ENCODE measurements at places on chromosomes 11 and 22. TPM values are rescaled to one million over a fixed set of nuclear protein-coding genes. Genes with fewer than 3 reads are reported as not detected.
A peak's percentile ranks its signal among the peaks of the same experiment; 100 is the strongest.

Gene APOL5
- not detected for total RNA-seq

Gene TSKU
- total RNA-seq = 84.1 TPM

Gene DEUP1
- not detected for total RNA-seq

Gene ARHGAP8
- 0.89 TPM for total RNA-seq

Gene CD3D
- not detected for total RNA-seq

Gene CECR2
- 0.63 TPM for total RNA-seq

Gene KRTAP5-5
- not detected for total RNA-seq

Gene SNX32
- total RNA-seq = 4.1 TPM

DNA sequence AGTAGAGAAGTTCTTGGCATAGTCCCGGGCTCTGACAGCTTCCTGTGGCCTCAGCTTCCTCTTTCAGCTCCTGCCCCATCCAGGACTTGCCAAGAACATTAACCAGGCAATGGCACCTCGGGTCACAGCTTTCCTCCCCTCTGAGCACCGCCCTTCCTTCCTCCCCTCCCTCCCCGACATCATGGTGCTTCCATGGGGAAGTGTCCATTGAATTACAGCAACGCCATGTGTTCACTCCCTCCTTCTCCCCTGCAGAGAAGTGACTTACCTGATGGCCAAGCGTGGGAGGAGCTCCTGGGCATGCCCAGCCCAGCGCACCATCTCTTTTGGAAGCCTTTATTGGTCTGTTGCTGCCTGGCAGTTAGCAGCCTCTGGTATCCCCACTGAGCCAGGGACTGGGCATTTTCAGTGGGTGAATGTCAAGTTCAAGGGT lies 25.8 kb upstream of the DAGLA start:
- no peaks in the 10 kb centered on the region for H3K4me1 ChIP-seq
- peaks cover 26% of the 10 kb centered on the region for H3K27me3 ChIP-seq
- no peaks in the 10 kb centered on the region for H3K36me3 ChIP-seq

DNA sequence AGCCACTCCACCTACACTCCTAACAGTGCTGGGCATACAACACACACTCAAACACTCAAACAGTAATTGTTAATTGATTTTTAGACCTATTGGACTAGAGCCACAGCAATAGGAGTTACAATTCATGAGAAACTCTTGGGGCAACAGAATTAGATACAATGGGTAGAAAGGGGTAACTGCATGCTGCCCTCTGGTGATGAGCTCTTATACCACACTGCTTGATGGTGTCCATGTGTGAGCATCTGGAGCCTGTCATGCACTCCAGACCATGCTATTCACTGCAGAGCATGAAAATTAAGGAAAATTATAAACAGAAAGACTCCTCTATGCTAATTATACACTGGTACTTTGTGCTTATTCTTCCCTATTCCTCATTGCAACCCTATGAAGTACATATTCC lies 975.5 kb upstream of the CCDC90B start:
- no peak overlapping the region for H3K27ac ChIP-seq
- H3K36me3 ChIP-seq = no peaks in the 10 kb centered on the region
- no peak for DNase-seq
- H3K4me3 ChIP-seq = no peak overlapping the region

DNA sequence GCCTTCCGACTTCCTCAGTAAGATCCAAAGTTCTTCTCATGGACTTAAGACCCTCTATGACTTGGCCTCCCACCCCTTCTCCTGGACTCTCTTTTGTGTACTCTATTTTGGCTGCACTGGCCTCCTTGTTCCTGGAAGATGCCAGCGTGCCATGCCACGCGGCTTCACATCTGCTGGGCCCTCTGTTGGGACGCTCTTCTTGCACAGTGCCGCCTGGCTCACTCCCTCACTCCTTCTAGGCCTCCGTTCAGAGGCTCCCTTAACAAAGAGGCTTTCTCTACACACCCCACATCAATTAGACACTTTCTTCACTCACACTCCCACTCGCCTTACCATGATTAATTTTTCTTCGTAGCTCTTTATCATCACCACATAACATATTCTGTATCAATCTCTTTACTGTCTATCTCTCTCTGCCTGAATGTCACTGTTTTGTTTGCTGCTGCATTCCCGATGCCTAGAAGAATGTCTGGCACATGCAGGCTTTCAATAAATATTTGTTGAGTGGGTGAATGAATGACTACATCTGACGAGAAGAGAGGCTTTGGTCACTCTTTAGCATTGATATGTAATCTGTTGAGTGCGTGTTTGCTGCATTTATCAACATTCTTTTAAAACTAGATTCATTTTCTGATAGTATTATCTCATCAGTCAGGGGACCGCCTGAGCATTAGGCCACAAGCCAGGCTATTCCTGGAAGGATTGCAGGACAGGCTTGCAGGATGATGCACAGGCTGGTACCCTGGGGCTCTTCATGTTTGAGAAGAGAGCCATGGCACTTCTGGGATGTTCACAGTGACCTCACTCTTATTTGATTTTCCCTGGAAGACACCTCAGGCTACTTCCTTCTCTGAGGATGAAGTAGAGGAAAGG lies 60.6 kb upstream of the AMPD3 start:
- no peak overlapping the region for H3K27ac ChIP-seq
- DNase-seq = no peak
- no peak overlapping the region for H3K4me3 ChIP-seq
- H3K27me3 ChIP-seq = peaks cover 9% of the 10 kb centered on the region
- no peaks in the 10 kb centered on the region for H3K36me3 ChIP-seq
- peaks cover 33% of the 10 kb centered on the region for H3K4me1 ChIP-seq

DNA sequence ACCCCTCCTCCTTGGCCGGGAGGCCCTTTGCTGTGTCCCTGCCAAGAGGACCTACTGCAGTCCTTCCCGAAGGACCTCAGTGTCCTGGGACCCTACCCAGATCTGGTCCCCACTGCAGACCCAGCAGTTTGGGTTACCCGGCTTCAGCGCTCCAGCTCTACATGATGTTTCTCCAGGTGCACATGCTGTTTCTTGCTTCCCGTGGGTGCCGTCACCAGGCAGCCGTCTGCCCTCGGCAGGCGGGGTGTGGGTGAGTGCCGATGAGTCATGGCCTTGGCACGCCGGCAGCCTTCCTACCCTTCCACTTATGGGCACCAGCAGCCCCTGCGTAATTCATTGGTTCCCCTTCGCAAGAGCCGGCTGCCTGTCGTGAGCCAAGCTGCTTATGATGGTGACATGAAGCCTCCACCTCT lies 101.8 kb downstream of the BCR start:
- peaks cover 7% of the 10 kb centered on the region for H3K36me3 ChIP-seq
- peaks cover 23% of the 10 kb centered on the region for H3K4me1 ChIP-seq
- no peak overlapping the region for H3K4me3 ChIP-seq
- peak; percentile 91 for DNase-seq

- no peaks in the 10 kb centered on the region for H3K27me3 ChIP-seq
- no peak overlapping the region for H3K27ac ChIP-seq
- no peak overlapping the region for H3K4me3 ChIP-seq
- DNase-seq = no peak
- no peaks in the 10 kb centered on the region for H3K36me3 ChIP-seq
Observed at GRCh38 chr22:25698978-25699377, 43.0 kb upstream of the MYO18B start.

DNA sequence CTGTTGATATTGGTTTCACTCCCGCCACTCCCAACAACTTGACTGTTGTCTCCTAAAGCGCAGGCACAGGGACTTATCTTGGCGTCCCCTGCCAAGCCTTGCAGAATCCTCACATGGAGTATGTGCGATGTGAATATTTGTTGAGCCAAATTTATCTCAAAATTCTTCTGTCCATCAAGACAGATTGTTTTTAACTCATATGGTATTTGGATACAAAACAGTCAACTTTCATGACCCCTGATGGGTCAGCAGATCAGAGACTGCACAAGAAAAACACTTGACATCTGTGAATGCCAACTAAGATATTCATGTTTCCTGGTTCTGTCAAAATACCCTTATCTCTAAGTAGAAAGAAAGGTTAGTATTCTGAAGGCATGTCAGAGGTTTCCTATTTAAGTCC lies 221.7 kb upstream of the BLID start:
- H3K36me3 ChIP-seq = no peaks in the 10 kb centered on the region
- H3K27ac ChIP-seq = no peak overlapping the region
- no peaks in the 10 kb centered on the region for H3K4me1 ChIP-seq
- no peak overlapping the region for H3K4me3 ChIP-seq
- peaks cover 31% of the 10 kb centered on the region for H3K27me3 ChIP-seq

DNA sequence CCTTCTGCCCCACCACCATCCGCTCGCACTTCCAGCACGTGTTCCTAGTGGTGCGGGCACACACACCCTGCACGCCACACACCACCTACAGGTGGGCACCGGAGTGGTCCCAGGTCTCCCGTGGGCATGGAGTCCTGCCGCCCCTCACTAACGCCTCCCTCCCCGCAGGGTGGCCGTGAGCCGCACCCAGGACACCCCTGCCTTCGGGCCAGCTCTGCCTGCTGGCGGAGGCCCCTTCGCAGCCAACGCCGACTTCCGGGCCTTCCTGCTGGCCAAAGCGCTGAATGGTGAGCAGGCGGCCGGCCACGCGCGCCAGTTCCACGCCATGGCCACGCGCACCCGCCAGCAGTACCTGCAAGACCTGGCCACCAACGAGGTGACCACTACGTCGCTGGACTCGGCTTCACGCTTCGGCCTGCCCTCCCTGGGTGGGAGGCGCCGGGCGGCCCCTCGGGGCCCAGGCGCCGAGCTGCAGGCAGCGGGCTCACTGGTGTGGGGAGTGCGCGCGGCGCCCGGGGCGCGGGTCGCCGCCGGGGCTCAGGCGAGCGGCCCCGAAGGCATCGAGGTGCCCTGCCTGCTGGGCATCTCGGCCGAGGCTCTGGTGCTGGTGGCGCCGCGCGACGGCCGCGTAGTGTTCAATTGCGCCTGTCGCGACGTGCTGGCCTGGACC lies 8.5 kb downstream of the SIPA1 start:
- H3K4me1 ChIP-seq = peaks cover 12% of the 10 kb centered on the region
- H3K4me3 ChIP-seq = no peak overlapping the region
- no peak overlapping the region for H3K27ac ChIP-seq

DNA sequence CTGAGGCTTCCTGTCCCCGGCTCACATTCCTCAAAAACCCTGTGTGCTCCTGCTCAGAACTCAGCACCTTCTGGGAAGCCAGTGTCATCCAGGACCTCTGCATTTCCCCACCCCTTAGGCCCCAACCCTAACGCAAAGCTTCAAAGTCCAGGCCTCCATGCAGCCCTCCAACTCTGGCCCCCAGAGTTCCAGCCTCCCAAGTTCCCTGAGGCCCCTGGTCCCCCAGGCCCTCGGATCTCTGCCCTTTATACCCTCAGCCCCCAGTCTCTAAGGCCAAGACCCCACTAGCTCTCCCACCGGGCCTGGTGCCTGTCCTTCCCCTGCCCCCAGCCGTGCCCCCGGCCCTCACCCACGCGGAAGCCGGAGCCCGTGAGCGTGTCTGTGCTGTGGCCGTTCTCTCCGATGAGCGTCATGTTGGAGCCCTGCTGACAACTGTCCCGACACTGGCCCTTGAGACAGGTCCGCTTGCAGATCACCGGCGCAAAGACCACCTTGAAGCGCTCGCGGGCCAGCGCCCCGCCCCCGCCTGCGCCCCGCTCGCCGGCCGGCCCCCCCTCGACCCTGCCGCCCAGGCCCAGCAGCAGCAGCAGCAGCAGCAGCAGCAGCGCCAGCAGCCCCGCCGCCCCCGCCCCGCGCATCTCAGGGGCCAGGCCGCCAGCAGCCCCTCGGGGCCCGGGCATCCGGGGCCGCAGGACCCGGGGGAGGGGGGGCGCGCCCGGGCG lies 718 bp downstream of the LTBP3 start:
- no peak for DNase-seq
- H3K27ac ChIP-seq = peak overlapping the region; percentile 96
- no peaks in the 10 kb centered on the region for H3K27me3 ChIP-seq
- peaks cover 70% of the 10 kb centered on the region for H3K4me1 ChIP-seq

DNA sequence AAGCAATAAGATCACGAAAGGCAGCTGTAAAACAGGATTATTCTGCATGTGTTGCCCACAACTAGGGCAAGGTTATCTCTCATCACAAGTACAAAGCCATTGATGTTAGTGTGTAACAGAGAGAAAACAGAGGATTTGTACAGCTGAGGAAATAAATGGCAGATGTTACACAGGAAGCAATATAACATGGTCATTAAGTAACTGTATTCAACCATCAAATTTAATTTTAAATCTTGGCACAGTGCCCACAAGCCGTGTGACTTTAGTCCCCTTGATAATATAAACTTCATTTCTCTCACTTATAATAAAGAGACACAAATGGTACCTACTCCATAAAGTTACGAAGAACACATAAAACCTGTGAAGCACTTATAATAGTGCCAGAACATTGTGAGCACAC lies 17.3 kb downstream of the OR51E2 start:
- H3K4me1 ChIP-seq = peaks cover 26% of the 10 kb centered on the region
- H3K27me3 ChIP-seq = no peaks in the 10 kb centered on the region
